ENCODE measurements at places on chromosomes 2 and 18.

DNA sequence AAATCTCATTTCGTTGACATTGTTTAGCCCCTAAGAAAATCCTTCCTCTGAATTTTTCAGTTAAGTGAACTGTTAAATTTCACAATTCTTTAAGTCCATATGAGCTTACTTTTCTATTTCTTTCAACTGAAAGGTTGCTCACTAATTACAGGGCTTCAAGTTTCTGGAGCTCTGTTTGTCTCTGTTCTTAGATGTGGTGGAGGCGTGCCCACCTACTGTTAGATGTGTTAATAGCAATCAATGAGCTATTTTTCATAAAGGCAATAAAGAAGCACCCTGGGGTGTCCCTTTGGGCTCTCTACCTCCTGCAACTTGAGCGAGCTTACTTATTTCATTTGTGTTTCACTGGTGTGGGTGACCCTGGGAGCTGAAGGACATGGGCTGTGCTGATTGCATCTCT is 25.0 kb downstream of the CREG2 start:
- DNase-seq, result no peak

DNA sequence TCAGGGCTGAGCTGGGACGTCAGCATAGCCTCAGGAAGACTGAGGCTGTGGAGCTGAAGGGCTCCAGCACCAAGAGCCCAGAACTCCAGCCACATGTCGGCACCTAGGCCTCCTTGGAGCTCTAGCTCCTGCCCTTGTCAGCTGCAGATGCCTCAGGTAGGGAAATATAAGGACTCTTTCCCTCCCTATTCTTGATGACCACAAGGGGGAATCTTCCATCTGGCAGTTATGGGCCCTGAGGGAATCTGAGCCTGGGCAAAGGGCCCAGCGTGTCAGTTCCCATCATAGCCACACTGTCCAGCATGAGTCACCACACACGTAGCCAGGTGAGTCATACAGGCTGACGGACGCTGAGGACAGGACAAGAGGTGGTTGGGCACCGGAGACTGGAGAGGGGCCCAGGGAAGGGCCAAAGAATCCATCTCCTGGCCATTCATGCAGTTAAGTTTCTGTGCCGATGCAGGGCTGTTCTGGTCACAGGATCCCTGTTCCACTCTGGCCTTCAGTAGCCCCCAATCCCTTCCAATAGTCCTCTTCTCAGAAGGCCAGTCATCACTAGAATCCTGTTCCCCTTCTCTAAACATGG is 1.8 kb downstream of the MPV17 start:
- no peak for DNase-seq

GRCh38 chr18:76386886-76387285 is 108.2 kb downstream of the ZNF516 start:
- DNase-seq, result no peak

- no peak for DNase-seq
Measured at GRCh38 chr2:86392873-86393518, 48.2 kb upstream of the KDM3A start.

- DNase-seq, result no peak
Measured at GRCh38 chr2:54899576-54900200, 150.6 kb downstream of the RTN4 start.
